ENCODE measurements at places on chromosomes 7 and 10. TPM values are rescaled to one million over a fixed set of nuclear protein-coding genes. Genes with fewer than 3 reads are reported as not detected.
A peak's percentile ranks its signal among the peaks of the same experiment; 100 is the strongest.

DNA sequence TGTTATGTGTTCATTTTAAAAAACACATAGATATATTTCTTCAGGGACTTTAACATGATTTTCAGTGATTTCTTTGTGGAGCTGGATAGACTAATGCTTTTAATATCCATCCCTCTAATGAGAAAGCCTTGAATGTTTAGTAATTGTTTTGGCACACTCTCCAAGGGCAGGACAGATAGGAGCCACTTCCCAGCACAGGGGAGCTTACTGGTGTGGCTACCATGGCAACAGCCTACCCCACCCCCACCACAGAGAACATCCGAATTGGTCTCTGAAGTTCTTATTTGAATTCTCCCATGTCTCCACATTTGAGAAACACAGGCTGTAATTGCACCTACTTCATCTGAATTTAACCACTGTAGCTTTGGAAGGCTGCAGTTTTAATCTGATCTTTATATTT is 87.7 kb downstream of the PRKG1 start:
- H3K36me3 ChIP-seq = no peaks in the 10 kb centered on the region
- H3K27ac ChIP-seq = no peak overlapping the region
- H3K27me3 ChIP-seq = no peaks in the 10 kb centered on the region
- DNase-seq = no peak

DNA sequence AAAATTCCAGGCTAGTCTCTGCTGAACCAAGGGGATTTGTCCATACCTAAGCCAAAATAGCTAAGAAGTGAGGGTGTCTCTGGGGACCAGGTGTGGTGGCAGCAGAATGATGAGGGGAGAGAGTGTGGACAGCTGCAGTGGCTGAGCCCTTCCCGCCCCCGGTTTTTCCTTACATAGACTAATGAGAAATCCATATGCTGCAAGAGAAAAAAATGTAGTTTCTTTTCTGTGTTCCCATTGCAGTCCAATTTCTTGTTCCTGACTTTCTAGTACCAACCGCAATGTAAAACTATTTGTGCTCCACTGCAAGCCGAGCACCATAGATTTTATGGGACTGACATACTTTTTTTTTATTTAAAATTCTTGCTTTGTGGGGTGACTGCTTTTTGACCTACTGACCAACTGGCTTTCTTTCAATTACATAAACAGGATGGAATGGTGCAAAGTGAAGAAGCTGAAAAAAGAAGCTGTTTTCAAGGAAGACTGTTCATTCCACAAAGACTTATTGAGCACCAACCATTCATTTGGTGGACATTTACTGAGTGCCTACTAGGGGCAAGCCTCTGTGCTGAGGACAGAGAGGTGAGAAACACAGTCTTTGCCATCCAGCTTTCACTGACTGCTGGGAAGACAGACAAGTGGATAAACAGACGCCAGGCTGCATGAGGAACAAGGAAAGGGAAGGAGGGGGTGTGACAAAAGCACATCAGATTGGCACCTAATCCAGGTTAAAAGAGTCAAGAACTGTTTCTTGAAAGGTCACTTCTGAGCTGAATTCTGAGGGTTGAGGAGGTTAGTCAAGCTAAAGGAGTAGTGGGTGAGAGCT is 9.8 kb downstream of the CEP41 start:
- H3K36me3 ChIP-seq = no peaks in the 10 kb centered on the region
- peak overlapping the region; percentile 11 for H3K4me3 ChIP-seq
- H3K27me3 ChIP-seq = no peaks in the 10 kb centered on the region
- H3K27ac ChIP-seq = peak overlapping the region; percentile 57

GRCh38 chr10:73039635-73040034 is 57.0 kb downstream of the P4HA1 start:
- H3K27ac ChIP-seq = no peak overlapping the region
- H3K36me3 ChIP-seq = peaks cover 15% of the 10 kb centered on the region
- H3K27me3 ChIP-seq = no peaks in the 10 kb centered on the region
- no peaks in the 10 kb centered on the region for H3K4me1 ChIP-seq
- DNase-seq = no peak

GRCh38 chr7:23003505-23004246 is 10.3 kb downstream of the HYCC1 start:
- no peaks in the 10 kb centered on the region for H3K36me3 ChIP-seq
- no peak overlapping the region for H3K4me3 ChIP-seq
- no peak for DNase-seq
- peaks cover 35% of the 10 kb centered on the region for H3K4me1 ChIP-seq
- no peak overlapping the region for H3K27ac ChIP-seq
- no peaks in the 10 kb centered on the region for H3K27me3 ChIP-seq

GRCh38 chr7:106482091-106482490 is 178.9 kb downstream of the CCDC71L start:
- H3K4me1 ChIP-seq = peaks cover 4% of the 10 kb centered on the region
- no peak for DNase-seq
- no peak overlapping the region for H3K4me3 ChIP-seq
- no peaks in the 10 kb centered on the region for H3K36me3 ChIP-seq

- H3K4me1 ChIP-seq = peaks cover 24% of the 10 kb centered on the region
- no peak overlapping the region for H3K27ac ChIP-seq
- H3K4me3 ChIP-seq = no peak overlapping the region
- peaks cover 55% of the 10 kb centered on the region for H3K36me3 ChIP-seq
These were observed 251.3 kb downstream of the SFMBT2 start for GRCh38 chr10:7159517-7159916.

- peak; percentile 88 for DNase-seq
- peak overlapping the region; percentile 56 for H3K27ac ChIP-seq
These were observed 25.4 kb upstream of the ELN start for GRCh38 chr7:74002474-74003017.

GRCh38 chr10:44261710-44262455 is 123.0 kb downstream of the CXCL12 start:
- DNase-seq = no peak
- no peaks in the 10 kb centered on the region for H3K27me3 ChIP-seq
- H3K36me3 ChIP-seq = no peaks in the 10 kb centered on the region
- no peak overlapping the region for H3K4me3 ChIP-seq
- no peak overlapping the region for H3K27ac ChIP-seq

DNA sequence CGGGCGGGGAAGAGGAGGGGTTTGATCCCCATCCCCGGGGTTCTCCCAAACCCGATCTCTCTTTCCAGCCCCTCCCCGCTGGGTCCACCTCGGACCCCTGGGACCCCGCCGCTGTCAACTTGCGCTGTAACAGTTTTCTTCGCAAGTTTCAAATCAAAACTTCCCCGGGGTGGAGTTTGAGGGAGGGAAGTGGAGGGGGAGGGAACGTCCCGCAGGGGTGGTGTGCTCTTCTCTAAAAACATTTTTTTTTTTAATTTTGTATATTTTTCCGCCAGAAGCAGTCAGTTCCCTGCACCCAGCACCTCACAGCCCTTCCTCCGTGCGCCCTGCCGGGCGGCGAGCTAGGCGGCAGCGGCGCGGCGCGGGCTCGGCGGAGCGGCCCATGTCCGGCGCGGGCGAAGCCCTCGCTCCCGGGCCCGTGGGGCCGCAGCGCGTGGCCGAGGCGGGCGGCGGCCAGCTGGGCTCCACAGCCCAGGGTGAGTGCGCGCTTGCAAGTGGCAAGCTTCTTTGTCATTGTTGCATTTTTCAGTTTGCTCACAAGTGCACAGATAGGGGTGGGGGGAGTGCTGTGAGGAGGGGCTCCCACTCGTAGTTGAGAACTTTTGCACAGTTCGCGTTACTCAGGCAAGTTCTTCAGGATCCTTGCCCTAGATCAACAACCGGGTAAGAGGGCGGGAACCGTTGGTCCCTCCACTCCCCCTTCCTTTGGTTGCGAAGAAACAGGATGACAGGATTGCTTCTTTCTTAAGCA is 933 bp downstream of the MDFIC start:
- peak overlapping the region; percentile 68 for H3K4me3 ChIP-seq
- peaks cover 33% of the 10 kb centered on the region for H3K4me1 ChIP-seq
- no peaks in the 10 kb centered on the region for H3K27me3 ChIP-seq
- no peaks in the 10 kb centered on the region for H3K36me3 ChIP-seq
- H3K27ac ChIP-seq = peak overlapping the region; percentile 95

DNA sequence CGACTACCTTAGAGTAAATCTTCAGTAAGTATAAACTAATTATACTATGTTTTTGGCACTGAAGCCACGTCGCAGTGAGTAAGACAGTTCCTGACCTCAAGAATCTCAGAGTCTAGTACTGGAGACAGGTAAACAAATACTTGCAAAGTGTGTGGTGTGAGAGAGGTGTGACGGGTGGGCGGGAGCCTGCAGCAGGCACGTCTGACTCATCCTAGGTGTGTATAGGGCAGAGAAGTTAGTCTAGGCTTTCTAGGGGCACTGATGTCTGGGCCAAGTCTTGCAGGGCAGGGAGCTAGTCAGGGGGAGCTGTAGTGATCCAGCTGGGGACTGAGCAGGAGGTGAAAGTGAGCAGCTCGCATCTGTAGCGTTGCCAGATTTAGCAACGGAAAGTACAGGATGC is 35.9 kb upstream of the SFTPD start:
- H3K27ac ChIP-seq = no peak overlapping the region
- no peak for DNase-seq
- peaks cover 24% of the 10 kb centered on the region for H3K4me1 ChIP-seq
- peaks cover 55% of the 10 kb centered on the region for H3K27me3 ChIP-seq
- H3K4me3 ChIP-seq = no peak overlapping the region

GRCh38 chr7:140541513-140542227 is 62.4 kb upstream of the MKRN1 start:
- DNase-seq = peak; percentile 53
- H3K4me1 ChIP-seq = peaks cover 36% of the 10 kb centered on the region
- peaks cover 5% of the 10 kb centered on the region for H3K27me3 ChIP-seq
- H3K4me3 ChIP-seq = no peak overlapping the region

SLC26A4 gene
- 0.20 TPM for total RNA-seq

HMX2 gene
- total RNA-seq = not detected

GNGT1 gene
- total RNA-seq = not detected

Data from spleen (tissue), 13 donors.